ENCODE measurements at places on chromosomes 1 and 21.

DNA sequence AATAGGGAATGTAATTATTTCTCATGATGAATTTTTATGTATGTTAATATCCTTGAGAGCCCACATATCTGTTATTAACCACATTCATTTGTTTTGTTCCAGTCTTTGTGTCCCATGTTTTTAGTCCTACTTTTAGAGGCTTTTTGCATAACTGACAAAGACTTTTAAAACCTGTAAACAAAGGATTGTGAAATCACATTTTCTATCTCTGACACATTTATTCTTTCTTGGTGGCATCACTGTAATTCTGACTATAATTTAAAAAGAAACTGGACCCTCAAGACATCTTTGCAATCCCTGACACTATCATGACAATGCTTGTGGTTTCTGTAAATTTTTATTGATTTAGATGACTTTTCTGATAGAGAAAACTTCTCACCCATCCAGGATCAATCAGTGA, 313.1 kb downstream of the SIPA1L2 start:
- DNase-seq, result no peak

- DNase-seq, result no peak
Observed at GRCh38 chr1:103517380-103518047, 8.0 kb upstream of the RNPC3 start.

DNA sequence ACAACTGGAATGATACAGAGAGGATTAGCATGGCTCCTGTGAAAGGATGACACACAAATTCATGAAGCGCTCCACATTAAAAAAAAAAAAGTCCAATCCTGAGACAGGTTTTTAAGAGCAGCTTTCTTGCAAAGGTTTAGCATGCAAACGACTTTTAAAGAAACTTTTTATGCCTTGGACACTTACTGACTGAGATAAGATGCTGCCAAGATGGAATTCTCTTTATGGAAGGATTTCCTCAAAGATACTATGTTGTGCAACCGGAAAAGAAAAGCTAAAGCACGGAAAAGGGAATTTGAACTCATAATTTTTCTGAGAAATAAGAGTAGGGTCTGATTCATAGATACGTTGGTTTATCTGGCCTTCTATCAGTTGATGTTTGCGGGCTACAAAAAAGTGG, 27.3 kb downstream of the PIGP start:
- no peak for DNase-seq

- no peak for DNase-seq
Observed at GRCh38 chr1:205057808-205058575, 15.0 kb downstream of the CNTN2 start.

DNA sequence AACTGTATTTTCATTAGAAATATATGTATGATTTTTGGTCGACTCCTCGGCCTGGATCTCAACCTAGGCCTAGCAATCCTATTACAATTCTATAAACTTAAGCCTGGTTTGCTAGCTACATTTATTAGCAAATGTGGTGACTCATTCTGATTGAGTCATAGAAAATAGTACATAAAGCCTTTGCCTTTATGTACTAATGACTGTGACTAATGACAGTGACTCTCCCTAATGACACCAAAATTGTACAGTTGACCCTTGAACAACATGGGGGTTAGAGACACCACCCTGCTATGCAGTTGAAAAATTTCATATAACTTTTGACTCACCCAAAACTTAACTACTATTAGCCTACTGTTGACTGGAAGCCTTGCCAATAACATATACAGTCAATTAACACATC, 78.9 kb downstream of the CLEC20A start:
- no peak for DNase-seq

GRCh38 chr1:50109647-50110075, 941 bp downstream of the ELAVL4 start:
- DNase-seq, result no peak

GRCh38 chr1:172135076-172135672, 285.3 kb upstream of the C1orf105 start:
- DNase-seq, result peak; percentile 14

GRCh38 chr1:205939690-205940330, 3.4 kb downstream of the SLC26A9 start:
- peak; percentile 46 for DNase-seq

- DNase-seq, result no peak
Observed at GRCh38 chr1:90354704-90355103, 359.8 kb downstream of the ZNF326 start.

GRCh38 chr1:228333739-228334115, 72.9 kb downstream of the TRIM11 start:
- peak; percentile 1 for DNase-seq

DNA sequence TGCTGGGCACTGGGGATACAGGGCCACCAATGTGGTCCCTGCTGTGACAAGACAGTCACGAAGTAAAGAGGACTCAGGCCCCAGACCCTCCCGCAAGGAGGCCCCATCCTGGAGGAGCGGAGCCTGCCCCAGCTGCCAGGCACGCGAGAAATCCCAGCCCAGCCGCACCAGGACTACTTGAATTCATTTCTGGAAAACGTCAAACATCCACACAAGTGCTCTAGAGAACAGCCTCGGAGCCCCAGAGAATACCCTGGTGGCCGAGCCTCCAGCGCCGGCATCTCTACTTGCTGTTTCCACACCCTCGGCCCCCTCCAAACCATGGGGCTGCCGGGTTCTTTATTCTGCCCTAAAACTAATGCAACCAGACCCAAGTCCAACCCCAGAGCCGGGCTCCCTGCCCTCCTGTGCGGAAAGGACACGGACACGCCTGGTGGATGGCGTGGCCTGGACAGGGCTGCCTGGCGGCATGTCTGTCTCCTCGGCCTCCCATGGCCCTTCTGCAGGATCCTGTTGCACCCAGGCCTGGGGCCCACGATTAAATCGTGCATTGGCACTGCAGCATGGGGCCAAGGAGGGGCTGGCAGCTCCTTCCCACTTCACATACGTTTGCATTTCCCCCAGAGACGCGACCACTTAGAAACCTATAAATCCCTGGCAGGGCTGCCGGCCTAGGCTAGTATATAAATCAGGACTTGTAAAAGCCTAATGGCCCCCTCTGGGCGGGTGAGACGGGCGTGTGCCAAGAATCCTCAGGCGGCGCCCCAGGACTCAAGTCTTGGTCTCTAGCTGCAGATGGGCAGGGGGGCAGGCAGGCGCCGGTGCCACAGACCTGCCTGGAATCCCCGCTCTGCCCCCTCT, 41.2 kb downstream of the DMRTB1 start:
- DNase-seq, result no peak
